RPMI8226 (cell line): ENCODE measurements at places on chromosomes 4 and X.
A peak's percentile ranks its signal among the peaks of the same experiment; 100 is the strongest.

DNA sequence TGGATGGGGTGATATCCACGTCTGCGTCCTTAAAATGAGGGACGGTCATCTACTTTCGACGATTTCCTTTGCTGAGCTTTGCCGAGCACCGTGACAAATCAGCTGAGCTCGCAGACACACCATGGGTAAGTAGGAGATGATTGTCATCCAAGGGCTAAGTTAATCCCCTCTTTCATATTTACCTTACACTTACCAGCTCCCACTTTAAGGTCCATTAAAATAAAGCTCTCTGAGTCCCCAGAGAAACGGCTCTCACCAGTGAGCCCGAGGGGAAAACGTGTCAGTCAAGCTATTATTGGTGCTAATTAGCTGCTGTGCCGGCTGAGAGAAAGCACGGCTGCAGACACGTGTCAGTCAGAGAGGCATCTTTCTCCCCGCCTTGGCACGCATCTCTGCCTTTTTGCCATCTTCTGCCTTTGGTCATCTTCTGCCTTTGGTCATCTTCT, 72.2 kb downstream of the CRLF2 start:
- DNase-seq, result no peak

GRCh38 chr4:60485276-60485675, 714.9 kb upstream of the ADGRL3 start:
- no peak for DNase-seq

DNA sequence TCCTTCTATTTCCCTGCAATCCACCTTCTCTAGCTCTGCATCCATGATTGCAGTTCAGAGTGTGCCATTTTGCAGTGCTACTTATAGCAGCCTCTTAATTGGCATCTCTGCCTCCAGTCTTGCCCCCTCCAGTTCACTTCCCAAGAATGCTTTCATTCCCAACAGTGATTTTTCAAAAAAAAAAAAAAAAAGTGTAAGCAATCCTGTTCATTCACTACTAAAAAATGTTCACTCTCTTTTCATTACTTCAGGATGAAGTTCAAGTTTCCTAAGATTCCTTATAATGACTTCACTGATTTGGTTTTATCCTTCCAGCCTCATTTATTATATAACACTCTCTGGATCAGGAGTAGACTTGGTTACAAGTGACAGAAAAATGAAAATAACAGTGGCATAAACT, 124.7 kb upstream of the LNX1 start:
- no peak for DNase-seq

DNA sequence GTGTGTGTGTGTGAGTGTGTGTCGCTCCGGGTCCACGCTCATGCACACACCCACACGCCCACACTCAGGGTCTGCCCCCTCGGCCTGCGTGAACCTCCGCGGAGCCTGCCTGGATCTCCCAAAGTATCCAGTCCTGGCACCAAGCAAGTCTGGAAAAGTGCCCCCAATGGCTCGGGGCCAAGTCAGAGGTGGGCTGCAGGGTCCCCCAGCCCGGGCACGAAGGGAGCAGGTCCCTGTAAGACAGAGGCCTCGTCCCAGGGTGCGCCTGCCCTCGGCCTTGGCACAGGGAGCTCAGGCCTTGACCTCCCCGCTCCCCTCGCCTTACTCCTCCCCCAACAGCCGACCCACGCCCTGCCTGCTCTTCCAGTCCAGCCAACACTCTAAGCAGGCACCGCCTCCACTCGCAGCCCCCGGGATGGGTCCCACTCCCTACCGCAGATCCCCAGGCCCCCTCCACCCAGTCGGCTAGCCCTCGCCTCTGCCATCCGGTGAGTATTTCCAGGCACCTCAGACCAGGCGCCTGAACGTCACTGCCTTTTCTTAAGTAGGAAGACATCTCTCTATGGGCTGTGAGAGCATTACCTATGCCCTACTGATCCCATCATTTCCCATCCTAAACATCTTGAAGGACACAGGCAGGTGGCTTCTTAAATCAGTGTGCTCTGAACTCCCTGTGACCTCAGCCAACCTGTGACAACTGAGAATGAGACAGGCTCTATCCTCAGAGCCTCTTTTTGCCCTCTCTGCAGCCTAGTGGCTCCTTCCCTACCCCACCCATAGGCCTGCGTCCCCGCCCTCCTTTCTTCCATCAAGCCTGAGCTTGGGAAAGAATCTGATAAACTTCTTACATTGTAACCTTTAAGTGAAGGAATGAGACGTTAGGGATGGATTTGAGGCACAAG, 704 bp downstream of the FAM114A1 start:
- DNase-seq, result no peak

DNA sequence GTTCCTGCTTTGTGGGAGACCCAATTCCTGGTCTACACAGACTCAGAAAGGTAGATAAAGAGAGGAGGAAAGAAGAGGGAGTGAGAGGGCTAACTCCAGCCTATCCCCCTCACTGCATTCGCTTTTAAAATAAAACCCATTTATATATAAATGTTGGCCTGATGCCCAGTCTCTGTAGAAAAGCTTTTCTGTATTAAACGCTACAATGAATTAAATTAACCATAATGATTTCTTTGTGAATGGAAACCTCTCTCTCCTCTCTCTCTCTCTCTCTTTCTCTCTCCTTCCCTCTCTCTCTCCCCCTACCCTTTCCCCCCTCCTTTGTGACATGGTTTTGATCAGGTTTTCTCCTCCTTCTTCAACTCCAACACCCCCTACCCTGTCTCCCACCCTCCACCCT, 34.8 kb downstream of the PJA1 start:
- no peak for DNase-seq

- DNase-seq, result no peak
Measured at GRCh38 chr4:21184788-21185187, 484.5 kb downstream of the PACRGL start.

GRCh38 chrX:21960569-21961541, 20.3 kb downstream of the SMS start:
- DNase-seq, result no peak

DNA sequence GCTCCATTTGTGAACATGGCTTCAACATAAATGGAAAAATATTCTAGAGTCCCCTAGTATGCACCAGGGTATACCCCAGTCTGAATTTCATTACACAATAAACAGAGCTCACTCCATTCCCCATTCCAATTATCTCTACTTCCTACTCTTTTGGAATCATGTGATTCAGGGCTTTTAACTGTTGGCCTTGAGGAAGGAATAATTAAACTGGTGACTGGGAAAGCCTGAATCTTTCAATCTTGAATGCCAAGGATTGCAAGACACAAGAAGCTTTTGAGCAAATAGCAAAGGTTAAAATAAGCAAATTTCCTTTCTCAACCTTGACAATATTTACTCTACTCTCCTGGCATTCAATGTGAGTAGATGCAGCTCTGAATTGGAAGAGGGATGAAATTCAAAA, 77.5 kb upstream of the INPP4B start:
- DNase-seq, result no peak

DNA sequence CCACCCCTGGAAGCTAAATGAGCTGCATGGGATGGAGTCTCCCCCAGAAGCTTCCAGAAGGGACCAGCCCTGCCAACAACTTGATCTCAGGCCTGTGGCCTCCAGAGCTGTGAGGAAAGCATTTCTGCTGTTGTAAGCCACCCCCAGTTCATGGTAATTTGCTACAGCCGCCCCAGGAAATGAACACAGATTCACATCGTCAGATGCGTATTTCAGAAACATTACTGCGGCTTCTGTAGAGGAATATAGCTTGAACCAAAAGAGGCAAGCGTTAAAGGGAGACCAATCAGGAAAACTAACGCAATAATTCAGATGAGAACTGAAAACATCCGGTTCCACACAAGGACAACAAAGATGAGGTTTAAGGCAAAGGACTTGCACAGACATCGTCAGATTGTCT, 128.4 kb upstream of the TBL1X start:
- DNase-seq, result no peak

- DNase-seq, result peak; percentile 24
Measured at GRCh38 chr4:54961357-54961975, 163.9 kb downstream of the KDR start.

GRCh38 chr4:167555338-167556022, 321.2 kb upstream of the SPOCK3 start:
- no peak for DNase-seq

GRCh38 chrX:46860557-46860956, 23.7 kb downstream of the RP2 start:
- no peak for DNase-seq

DNA sequence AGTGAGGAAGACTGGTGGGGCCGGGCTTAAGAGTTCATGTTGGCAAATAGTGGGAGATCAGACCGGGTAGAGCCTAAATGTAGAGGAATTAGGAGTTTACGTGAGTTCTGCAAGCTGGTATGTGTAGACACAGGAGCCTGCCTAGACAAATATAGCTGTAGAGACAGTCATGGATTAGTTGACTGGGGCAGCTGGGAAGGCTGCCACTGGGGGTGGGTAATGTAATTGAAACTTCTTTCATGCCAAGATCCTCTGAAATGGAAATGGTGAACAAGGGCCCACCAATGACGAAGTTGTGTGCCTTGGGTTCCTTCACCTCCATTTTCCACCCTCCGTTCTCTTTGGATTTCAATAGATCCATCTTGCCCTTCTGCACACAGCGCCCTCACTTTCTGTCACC, 11.9 kb upstream of the CAPN6 start:
- DNase-seq, result no peak

DNA sequence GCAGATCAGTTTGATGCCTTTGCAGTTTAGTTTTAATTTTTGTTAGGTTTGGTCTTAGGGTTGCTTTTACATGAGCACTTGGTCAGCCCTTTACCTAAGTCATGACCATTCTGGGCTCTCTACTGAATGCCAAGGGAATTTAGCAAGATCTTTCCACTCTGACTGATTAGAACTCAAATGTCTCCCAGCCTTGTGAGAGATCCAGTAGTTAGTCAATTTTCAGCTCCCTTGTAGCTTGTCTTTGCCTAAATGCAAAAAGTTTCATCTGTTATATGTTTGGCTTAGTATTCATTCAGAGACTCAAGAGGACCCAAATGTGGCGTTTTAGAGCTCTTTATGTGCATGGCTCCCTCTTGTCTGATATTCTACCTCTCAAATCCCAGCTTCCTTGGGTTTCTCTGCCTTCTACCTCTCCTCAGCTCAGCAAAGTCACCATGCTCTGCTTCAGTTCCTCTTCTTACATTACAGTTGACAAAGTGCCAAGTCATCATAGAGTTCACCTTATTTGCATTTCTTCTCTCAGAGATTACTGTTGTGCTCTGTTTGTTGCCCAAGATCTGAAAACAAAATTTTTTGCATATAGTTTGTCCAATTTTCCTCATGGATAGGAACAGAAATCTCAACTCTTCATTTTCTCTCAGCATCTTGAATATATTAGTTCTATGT, 17.5 kb upstream of the JAKMIP1 start:
- peak; percentile 72 for DNase-seq

DNA sequence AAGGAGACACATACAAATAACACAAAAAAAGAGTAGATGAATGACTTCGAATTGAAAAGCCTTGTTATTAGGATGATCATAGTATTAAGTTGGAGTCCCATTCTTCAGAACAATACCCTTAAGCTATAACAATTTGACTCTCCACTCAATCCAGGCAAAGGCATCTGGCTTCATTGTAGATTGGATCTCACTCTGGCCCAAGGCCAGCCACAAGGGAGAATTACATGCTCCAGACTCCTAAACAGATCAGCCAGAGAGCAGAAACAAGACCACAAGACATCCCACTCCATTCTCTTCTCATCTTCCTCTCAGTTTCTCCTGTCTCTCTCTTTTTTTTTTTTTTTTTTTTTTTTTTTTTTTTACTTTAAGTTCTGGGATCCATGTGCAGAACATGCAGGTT, 213.9 kb downstream of the DHX15 start:
- no peak for DNase-seq

DNA sequence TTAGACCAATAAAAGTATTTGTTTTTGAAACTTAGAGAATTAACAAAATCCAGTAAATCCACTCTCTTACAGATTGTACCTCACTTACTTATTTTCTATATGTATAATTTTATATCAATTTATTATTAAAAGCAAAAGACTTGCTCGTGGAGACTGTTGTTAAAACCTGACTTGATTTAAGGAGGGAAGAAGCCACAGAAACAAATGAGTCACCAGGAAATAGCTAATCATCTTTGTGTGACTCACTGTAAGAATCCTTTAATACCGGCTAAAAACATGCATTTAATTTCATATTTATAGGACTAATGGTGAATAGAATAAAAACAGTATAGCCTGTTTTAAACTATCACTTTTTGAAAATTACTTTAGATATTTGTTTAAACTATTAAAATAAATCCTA, 29.9 kb upstream of the UBE2NL start:
- no peak for DNase-seq

GRCh38 chr4:168811207-168811606, 198.8 kb downstream of the CBR4 start:
- no peak for DNase-seq

- no peak for DNase-seq
Measured at GRCh38 chrX:129953334-129953648, 29.1 kb upstream of the BCORL1 start.

GRCh38 chr4:153610623-153611376, 73.3 kb upstream of the TLR2 start:
- DNase-seq, result no peak

GRCh38 chr4:76251441-76252270, at the start of gene FAM47E:
TSS of gene FAM47E (plus strand) at chr4:76251721. CDS start at chr4:76251747, 26 bp downstream.
- DNase-seq, result peak; percentile 67

DNA sequence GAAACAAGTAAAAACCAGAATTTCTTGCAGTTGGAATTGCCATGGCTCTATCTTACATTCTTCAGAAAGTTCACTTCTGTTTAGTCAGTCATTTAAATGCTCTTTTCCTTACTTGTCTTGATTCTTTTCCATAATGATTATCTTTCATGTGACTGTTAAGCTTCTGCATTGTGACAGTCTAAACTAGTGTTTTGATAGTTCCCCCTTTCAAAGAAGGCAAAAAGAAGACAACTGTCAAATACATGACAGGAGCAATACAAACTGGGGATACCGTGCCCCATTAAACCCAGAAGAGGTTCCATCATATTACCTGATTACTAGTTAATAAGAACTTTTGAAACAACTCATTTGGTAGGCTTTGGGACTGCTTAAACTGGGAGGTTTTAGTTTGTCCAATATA, 476.2 kb downstream of the PCDH19 start:
- no peak for DNase-seq

GRCh38 chr4:56505269-56506130, at the start of gene ARL9:
TSS of gene ARL9 (plus strand) at chr4:56505791. CDS start at chr4:56505863, 72 bp downstream.
- no peak for DNase-seq

GRCh38 chr4:152193059-152193458, 342.8 kb downstream of the FBXW7 start:
- no peak for DNase-seq

GRCh38 chrX:41167888-41168287, 82.6 kb downstream of the USP9X start:
- no peak for DNase-seq

DNA sequence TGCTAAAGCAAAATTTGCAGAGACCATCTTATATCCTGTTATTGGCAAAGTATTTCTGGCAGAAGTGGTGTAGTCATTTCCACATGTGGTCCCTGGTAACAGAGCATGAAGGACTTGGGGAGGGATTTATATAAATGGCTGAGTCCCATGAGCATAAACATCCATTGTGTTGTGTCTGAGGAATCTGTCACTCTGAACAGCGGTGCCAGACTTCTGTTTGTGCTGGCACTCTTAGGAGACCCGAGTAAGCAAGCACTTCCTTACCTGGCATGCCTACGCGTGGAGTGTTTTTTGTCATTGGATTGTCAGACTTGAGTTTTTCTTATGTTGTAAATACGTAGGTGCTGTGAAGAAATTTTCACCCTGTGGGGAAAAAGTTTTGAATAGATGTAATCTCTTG, 285.9 kb downstream of the ARHGAP10 start:
- no peak for DNase-seq

GRCh38 chr4:8840006-8840793, 31.4 kb downstream of the HMX1 start:
- DNase-seq, result no peak
